ENCODE measurements at places on chromosomes 11 and 22.

GRCh38 chr11:65549096-65549495, 9.1 kb downstream of the LTBP3 start:
- DNase-seq: no peak

- DNase-seq: peak; percentile 50
These were observed 624 bp downstream of the CBL start for GRCh38 chr11:119206511-119207414.

DNA sequence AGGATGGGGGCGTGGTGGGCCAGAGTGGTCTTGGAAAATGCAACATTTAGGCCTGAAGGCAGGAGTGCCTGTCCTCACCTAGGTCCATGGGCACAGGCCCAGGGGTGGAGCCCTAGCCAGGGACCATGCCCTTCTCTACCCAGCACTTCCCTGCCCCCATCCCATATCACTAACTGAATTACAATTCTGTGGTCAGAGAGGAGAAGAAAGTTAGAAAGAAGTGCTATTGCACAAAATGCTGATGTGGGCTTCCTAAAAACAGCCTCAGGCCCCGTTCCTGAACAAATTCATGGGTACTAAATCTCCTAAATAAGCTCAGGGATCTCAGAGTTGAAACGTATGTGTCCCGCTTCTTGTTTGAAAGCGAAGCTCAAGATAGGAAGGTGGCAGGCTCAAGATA, 3.5 kb upstream of the ASRGL1 start:
- no peak for DNase-seq

- DNase-seq: no peak
These were observed 23.1 kb upstream of the MICAL2 start for GRCh38 chr11:12087075-12088004.

DNA sequence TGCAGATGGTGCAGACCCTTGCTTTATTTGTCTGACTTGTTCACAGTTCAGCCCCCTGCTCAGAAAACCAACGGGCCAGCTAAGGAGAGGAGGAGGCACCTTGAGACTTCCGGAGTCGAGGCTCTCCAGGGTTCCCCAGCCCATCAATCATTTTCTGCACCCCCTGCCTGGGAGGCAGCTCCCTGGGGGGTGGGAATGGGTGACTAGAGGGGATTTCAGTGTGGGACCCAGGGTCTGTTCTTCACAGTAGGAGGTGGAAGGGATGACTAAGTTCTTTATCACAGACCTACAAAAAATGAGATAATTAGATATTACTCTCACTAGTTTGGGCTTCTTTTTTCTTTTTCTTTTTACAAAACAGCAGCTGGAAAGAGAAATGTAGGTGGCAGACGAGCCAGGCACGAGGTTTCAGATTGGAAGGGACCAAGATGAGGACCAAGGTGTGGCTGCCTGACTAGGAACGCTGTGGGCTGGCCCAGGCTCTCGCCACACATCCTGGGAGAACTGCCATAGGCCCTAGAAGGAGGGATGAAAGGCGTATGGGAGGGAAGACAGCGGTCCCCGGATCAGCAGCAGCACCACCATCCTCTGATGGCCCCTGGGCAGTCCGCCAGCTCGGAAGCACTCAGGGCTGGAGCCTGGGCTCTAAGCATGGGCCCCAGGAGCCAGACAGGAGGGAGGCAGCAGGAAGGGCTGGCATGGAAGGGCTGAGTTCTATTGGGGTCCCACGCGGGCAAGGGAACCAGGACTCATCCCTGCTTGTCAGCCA, 14.2 kb downstream of the TXN2 start:
- peak; percentile 47 for DNase-seq

- no peak for DNase-seq
These were observed 275.3 kb downstream of the ETS1 start for GRCh38 chr11:128311742-128312719.

Data from NCI-H1105 (cell line).